ENCODE measurements at places on chromosomes 4 and X. TPM values are rescaled to one million over a fixed set of nuclear protein-coding genes. Genes with fewer than 3 reads are reported as not detected.

HEPH gene
- total RNA-seq = not detected

BEX2 gene
- total RNA-seq = 18.1 TPM

CSAG2 gene
- not detected for total RNA-seq

GRCh38 chrX:53269536-53270107 lies 11.8 kb downstream of the IQSEC2 start:
- H3K4me1 ChIP-seq = no peaks in the 10 kb centered on the region
- no peaks in the 10 kb centered on the region for H3K36me3 ChIP-seq
- no peak overlapping the region for H3K4me3 ChIP-seq
- no peak overlapping the region for H3K27ac ChIP-seq
- H3K27me3 ChIP-seq = no peaks in the 10 kb centered on the region
- no peak for DNase-seq

- DNase-seq = no peak
- H3K27ac ChIP-seq = no peak overlapping the region
- no peaks in the 10 kb centered on the region for H3K4me1 ChIP-seq
- no peaks in the 10 kb centered on the region for H3K27me3 ChIP-seq
- H3K36me3 ChIP-seq = no peaks in the 10 kb centered on the region
Measured at GRCh38 chr4:22942920-22943559, 250.3 kb downstream of the GBA3 start.

DNA sequence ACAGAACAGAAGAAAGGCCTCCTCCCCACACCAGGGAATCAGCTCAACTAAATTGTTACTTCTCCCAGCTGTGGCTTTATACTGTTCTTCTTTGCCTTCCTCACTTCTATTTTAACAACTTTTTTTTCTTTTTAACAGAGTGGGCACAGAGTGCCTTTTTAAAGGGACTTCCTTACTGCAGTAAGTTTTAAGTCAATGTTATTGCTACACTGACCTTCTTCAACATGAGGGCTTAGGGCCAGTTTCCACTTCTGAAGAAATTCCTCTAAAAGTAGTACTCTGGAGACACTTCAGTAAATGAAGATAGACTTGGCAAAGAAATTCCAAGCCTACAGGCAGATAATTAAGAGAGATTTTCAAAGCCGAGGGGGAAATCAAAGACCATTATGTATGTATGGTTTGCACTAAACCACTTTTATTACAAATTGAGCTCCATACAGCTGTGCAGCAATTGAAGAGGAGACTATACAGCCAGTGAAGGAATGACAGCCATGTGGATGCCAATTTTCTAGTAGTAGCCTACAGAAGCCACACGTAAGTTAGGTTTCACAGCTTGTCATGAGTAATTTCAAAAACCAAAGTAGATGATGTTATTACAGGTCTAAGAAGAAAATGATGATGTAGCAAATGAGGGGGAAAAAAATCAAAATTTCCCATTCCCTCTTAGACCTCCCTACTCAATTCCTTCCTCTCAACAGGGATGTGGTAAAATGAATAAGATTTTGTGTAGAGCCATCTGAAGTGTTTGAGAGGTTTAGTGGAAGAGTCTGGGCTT lies 36.9 kb upstream of the RASGEF1B start:
- H3K36me3 ChIP-seq = no peaks in the 10 kb centered on the region
- H3K4me3 ChIP-seq = no peak overlapping the region
- H3K27me3 ChIP-seq = no peaks in the 10 kb centered on the region
- H3K4me1 ChIP-seq = peaks cover 59% of the 10 kb centered on the region
- no peak overlapping the region for H3K27ac ChIP-seq

- H3K4me1 ChIP-seq = peaks cover 7% of the 10 kb centered on the region
- H3K4me3 ChIP-seq = peak overlapping the region; percentile 64
- no peaks in the 10 kb centered on the region for H3K27me3 ChIP-seq
- no peaks in the 10 kb centered on the region for H3K36me3 ChIP-seq
Measured at GRCh38 chr4:1137063-1137776, 23.9 kb upstream of the RNF212 start.

GRCh38 chr4:112808001-112808400 lies 171.1 kb downstream of the LARP7 start:
- H3K27ac ChIP-seq = no peak overlapping the region
- no peak for DNase-seq
- H3K36me3 ChIP-seq = no peaks in the 10 kb centered on the region
- no peaks in the 10 kb centered on the region for H3K27me3 ChIP-seq
- H3K4me1 ChIP-seq = no peaks in the 10 kb centered on the region

GRCh38 chr4:170716868-170717267 lies 627.1 kb upstream of the AADAT start:
- no peaks in the 10 kb centered on the region for H3K4me1 ChIP-seq
- no peaks in the 10 kb centered on the region for H3K36me3 ChIP-seq
- DNase-seq = no peak
- H3K27ac ChIP-seq = no peak overlapping the region
